ENCODE measurements at places on chromosomes 2 and 18.

DNA sequence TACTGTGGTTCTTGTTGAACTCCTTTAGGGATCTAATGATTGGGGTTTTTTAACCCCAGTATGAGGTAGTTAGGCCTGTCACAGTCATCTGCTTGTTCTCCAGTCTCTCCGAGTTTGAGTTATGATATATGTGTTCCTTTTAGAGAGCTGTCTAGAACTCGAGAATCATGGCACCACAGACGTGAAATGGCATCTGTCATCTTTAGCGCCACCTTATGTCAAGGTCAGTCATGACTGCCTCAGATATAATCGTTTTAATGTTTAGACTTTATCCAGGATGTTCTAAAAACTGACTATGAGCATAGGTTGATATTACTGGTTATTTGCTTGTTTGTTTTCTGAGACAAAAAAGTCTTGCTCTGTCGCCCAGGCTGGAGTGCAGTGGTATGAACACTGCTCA lies 112.2 kb downstream of the CEP192 start:
- peaks cover 59% of the 10 kb centered on the region for H3K36me3 ChIP-seq
- H3K27ac ChIP-seq, result no peak overlapping the region
- H3K4me1 ChIP-seq, result peaks cover 5% of the 10 kb centered on the region
- no peaks in the 10 kb centered on the region for H3K27me3 ChIP-seq
- no peak for DNase-seq

DNA sequence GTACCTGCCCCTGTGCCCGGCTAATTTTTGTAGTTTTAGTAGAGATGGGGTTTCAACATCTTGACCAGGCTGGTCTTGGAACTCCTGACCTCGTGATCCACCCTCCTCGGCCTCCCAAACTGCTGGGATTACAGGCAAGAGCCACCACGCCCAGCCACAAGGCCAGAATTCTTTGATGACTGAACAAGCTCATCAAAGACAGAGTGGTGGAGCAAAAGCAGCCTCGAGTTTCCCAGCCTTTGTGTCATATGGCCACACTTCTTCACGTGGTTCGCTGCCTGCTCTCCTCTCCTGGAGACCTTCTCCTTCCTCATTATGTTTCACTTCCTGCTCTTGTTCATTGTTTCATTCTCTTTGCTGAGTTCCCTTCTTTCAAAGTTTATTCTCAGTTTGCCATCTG lies 9.9 kb upstream of the NPC1 start:
- no peaks in the 10 kb centered on the region for H3K36me3 ChIP-seq
- H3K27me3 ChIP-seq, result peaks cover 4% of the 10 kb centered on the region
- H3K4me1 ChIP-seq, result peaks cover 7% of the 10 kb centered on the region
- no peak overlapping the region for H3K4me3 ChIP-seq
- H3K27ac ChIP-seq, result no peak overlapping the region

GRCh38 chr2:227082286-227082685 lies 81.7 kb downstream of the COL4A4 start:
- no peaks in the 10 kb centered on the region for H3K27me3 ChIP-seq
- H3K4me3 ChIP-seq, result no peak overlapping the region
- H3K4me1 ChIP-seq, result no peaks in the 10 kb centered on the region
- peaks cover 66% of the 10 kb centered on the region for H3K36me3 ChIP-seq
- no peak overlapping the region for H3K27ac ChIP-seq

DNA sequence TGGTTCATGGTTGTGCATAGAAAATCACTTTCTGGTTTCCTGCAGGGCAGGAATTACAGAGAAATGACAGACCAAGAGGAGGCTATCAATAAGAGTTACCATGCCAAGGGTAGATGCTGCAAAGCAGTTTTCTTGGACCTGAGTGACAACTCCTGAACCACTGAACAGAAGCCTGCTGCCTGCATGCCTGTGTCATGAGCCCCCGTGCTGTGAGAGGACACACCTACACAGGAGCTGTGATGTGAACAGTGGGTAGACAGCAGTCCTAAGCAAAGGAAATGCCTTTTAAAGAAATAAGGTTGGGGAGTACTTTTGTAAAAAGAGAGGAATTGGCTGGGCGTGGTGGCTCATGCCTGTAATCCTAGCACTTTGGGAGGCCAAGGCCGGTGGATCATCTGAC lies 54.2 kb upstream of the CREB1 start:
- H3K27me3 ChIP-seq, result no peaks in the 10 kb centered on the region
- DNase-seq, result no peak

DNA sequence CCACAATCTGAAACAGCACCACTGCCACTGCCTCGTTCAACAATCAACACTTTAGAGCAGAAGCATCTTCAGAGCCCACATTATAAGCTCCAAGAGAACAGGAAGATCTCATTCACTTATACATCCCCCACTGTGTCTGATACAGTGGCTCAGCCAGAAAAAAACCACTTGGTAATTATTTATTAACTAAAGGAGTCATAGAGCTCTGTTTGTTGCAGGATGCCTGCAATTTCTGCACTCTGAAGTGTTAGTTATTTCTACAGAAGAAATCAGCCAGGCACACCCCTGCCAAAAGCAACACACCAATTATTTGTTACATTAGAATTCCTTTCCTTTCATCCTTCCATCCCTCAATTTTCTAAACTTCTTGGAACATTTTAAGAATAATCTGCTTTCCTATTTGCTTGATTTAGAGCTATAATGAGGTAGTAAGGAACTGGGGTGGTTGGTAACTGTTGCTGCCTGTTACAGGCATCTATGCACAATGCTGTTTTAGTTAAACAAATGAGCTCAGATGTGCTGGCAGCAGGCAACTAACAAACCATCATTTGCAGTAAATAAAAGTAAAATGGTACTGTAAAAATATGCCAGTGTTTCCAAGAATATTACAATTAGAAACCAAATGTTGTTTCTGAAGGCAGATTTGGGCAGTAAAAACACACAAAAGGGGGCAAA lies 59.9 kb downstream of the DYM start:
- H3K4me1 ChIP-seq, result peaks cover 40% of the 10 kb centered on the region
- no peak for DNase-seq
- H3K27ac ChIP-seq, result peak overlapping the region; percentile 66
- H3K36me3 ChIP-seq, result peaks cover 5% of the 10 kb centered on the region

DNA sequence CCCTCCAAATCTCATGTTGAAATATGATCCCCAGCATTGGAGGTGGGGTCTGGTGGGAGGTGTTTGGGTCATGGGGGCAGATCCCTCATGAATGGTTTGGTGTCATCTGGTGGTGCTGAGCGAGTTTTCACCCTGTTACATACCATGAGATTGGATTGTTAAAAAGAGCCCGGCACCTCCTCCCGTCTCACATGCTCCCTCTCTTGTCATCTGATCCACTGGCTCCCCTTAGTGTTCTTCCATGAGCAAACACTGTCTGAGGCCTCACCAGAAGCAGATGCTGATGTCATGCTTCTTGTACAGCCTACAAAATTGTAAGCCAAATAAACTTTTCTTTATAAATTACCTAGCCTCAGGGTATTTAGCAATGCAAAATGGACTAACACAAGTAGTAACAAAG lies 405.0 kb upstream of the SLC39A10 start:
- no peaks in the 10 kb centered on the region for H3K4me1 ChIP-seq
- no peaks in the 10 kb centered on the region for H3K27me3 ChIP-seq
- no peak for DNase-seq
- H3K27ac ChIP-seq, result no peak overlapping the region

DNA sequence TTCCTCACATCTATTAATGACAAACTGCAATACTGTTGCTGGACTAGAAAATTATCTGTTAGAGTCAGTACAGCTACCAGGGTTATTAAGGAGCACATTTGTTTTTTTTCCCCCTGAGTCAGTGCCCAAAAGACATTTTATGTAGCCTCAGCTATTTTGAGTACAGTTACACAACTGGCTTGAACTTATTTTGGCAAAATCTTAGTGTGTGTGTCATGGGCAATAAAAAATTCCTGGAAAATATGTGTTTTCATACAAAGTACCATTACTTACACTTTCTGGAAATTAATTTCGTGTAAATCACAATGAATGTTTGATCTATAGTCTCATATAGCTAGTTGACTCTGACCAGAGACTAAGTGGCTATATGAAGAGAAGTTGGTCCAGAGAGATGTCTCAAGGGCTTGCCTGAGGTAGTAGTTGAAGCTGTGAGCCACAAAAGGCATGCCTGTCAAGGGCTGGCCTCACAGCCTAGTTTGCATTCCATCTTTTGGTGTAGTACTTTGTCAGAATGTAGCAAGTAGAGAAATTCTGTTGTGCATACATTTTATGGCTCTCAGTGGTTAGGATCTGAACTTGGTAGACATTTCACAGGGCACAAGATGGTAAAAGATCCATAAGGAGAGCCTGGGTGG lies 283.4 kb downstream of the MTX2 start:
- H3K4me1 ChIP-seq, result peaks cover 8% of the 10 kb centered on the region
- no peak for DNase-seq
- H3K27ac ChIP-seq, result no peak overlapping the region
- no peak overlapping the region for H3K4me3 ChIP-seq

- no peaks in the 10 kb centered on the region for H3K27me3 ChIP-seq
- H3K36me3 ChIP-seq, result no peaks in the 10 kb centered on the region
- no peak overlapping the region for H3K27ac ChIP-seq
- H3K4me3 ChIP-seq, result no peak overlapping the region
Observed at GRCh38 chr2:140861666-140862065, 1269.2 kb downstream of the LRP1B start.

DNA sequence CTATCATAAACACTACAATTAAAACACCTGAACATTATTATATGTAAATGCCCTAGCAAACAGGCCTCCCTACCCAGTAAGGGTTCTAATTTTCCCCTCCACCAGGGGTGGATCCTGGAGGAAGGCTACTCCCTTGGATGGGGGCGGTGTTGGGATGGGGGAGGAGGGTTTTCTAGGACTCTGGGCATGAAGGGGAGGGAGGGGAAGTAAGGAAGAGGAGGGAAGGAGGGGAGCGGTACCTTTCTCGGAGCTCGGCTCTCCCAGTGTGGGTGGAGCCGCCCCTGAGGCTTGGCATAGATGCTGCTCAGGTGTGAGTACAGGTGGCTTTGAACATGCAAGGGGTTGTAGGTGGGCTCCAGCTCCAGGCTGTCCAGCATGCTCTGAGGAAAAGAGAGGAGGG lies 5.4 kb downstream of the DOK1 start:
- H3K27me3 ChIP-seq, result no peaks in the 10 kb centered on the region
- no peak for DNase-seq
- peaks cover 9% of the 10 kb centered on the region for H3K4me1 ChIP-seq
- peak overlapping the region; percentile 50 for H3K27ac ChIP-seq
- peaks cover 3% of the 10 kb centered on the region for H3K36me3 ChIP-seq

GRCh38 chr2:226185616-226186211 lies 613.9 kb downstream of the IRS1 start:
- H3K4me1 ChIP-seq, result no peaks in the 10 kb centered on the region
- no peak for DNase-seq
- no peak overlapping the region for H3K4me3 ChIP-seq
- no peak overlapping the region for H3K27ac ChIP-seq
- peaks cover 11% of the 10 kb centered on the region for H3K27me3 ChIP-seq

DNA sequence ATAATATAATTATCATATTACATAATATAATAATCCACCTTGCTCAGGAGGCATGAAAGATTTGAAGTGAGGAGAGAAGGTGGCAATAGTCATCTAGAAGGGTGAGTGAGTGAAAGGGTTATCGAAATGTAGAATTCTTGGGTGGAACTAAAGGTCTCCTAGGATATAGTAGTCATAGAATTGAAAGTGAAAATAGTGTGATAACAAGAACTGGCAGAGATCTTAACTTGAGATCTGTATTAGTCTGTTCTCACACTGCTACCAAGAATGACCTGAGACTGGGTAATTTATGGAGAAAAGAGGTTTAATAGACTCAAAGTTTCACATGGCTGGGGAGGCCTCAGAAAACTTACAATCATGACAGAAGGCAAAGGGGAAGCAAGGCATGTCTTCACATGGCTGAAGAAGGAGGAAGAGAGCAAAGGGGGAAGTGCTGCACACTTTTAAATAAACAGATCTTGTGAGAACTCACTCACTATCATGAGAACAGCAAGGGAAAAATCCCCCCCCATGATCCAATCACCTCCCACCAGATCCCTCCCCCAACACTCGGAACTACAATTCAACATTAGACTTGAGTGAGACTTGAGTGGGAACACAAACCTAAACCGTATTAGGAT lies 351.5 kb downstream of the NR4A2 start:
- no peaks in the 10 kb centered on the region for H3K36me3 ChIP-seq
- H3K27ac ChIP-seq, result no peak overlapping the region
- no peaks in the 10 kb centered on the region for H3K27me3 ChIP-seq
- H3K4me1 ChIP-seq, result peaks cover 3% of the 10 kb centered on the region
- no peak overlapping the region for H3K4me3 ChIP-seq

- H3K36me3 ChIP-seq, result no peaks in the 10 kb centered on the region
- H3K27ac ChIP-seq, result no peak overlapping the region
- peaks cover 8% of the 10 kb centered on the region for H3K27me3 ChIP-seq
- no peak overlapping the region for H3K4me3 ChIP-seq
- DNase-seq, result no peak
- no peaks in the 10 kb centered on the region for H3K4me1 ChIP-seq
Observed at GRCh38 chr2:238811293-238811692, 36.6 kb upstream of the TWIST2 start.

DNA sequence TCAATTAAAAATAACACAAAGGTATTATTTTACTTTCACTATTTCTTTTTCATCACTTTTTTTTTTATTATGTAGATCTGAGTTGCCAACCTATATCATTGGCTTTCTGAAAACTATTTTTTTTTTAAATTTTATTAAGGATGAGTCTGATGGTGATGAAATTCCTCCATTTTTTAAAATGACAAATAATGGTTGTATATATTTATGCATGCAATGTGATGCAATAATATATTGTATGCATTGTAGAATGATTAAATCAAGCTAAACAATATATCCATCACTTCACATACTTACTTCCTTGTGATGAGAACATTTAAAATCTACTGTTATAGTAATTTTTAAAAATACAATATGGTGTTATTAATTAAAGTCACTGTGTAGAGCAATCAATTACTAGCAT lies 1081.6 kb downstream of the CNTNAP5 start:
- no peak for DNase-seq
- no peaks in the 10 kb centered on the region for H3K4me1 ChIP-seq
- no peak overlapping the region for H3K4me3 ChIP-seq
- no peak overlapping the region for H3K27ac ChIP-seq

GRCh38 chr2:231364961-231365810 lies 30.3 kb upstream of the B3GNT7 start:
- no peak overlapping the region for H3K4me3 ChIP-seq
- no peaks in the 10 kb centered on the region for H3K36me3 ChIP-seq
- H3K27ac ChIP-seq, result no peak overlapping the region
- DNase-seq, result no peak

DNA sequence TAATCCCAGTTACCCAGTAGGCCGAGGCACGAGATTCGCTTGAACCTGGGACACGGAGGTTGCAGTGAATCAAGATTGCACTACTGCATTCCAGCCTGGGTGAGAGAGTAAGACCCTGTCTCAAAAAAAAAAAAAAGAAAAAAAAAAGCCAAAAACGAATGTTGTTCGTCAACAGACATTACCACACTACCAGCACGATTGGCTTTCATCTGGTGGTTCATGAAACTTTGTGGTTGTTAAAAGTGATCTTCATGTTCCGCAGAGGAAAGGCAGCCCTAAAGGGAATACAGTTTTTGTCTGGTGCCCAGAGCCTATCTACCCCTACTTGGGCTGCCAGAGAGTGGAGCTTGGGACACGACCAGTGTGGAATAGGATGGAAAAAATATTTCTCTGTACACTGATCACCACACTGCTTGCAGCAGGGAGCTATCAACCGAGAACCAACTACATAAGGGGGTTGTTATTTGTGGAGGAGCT lies 13.6 kb upstream of the CXCR4 start:
- H3K27me3 ChIP-seq, result no peaks in the 10 kb centered on the region
- H3K36me3 ChIP-seq, result peaks cover 2% of the 10 kb centered on the region
- peaks cover 68% of the 10 kb centered on the region for H3K4me1 ChIP-seq

- no peak overlapping the region for H3K27ac ChIP-seq
- H3K4me3 ChIP-seq, result no peak overlapping the region
- no peaks in the 10 kb centered on the region for H3K27me3 ChIP-seq
- no peak for DNase-seq
Observed at GRCh38 chr2:179877601-179878364, 16.4 kb upstream of the ZNF385B start.

GRCh38 chr18:13451213-13451540 lies 232.6 kb downstream of the LDLRAD4 start:
- no peak overlapping the region for H3K27ac ChIP-seq
- no peaks in the 10 kb centered on the region for H3K36me3 ChIP-seq
- H3K4me3 ChIP-seq, result no peak overlapping the region

All from memory B cell (primary cell).